ENCODE measurements at places on chromosomes 5 and 9.

DNA sequence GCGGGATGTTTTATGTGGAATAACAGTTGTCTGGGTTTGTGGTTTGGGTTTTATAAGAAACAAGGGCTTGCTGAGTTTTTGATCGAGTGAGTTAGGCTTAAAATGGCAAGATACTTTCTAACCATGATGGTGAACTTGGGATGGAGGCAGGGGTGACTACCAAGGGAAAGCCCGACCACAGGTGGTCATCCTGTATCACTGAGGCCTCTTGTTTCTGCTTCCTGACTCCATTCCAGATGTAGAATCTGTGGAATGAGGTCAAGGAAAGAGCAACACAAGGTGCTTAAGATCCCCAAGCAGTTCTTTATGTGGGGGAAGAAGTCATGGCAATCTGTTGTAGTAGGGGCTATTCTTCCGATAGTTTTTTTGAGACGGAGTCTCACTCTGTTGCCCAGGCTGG, 122.3 kb downstream of the GOLPH3 start:
- no peak for DNase-seq

DNA sequence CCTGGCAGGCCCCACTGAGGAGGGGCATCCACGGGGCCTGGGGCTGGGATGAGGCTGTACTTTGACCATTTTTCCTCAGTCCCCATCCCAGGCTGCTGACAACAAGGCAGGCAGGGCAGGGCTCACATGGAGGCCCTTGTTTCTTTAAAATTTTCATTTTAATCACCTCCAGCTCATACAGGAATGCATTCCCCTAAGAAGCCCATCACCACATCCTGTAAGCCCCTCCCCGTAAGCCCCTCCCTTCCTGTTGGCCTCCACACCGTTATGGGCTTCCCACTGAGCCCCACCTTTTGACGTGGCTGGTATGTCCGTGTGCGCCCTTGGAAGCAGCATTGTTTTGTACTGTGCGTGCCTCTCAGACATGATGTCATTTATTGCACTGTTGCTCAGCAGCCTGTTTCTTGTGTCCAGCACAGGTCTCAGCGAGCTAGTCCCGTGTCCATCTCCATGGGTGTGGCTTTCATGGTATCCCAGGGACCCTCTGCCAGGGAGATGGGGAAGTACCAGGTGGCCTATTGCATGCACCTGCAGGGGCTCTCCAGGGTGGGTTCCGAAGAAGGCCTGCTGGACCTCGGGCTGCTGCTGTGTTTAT, 22.4 kb downstream of the PHF2 start:
- DNase-seq, result peak; percentile 68

GRCh38 chr5:150245111-150245789, 44.3 kb downstream of the CAMK2A start:
- peak; percentile 81 for DNase-seq

DNA sequence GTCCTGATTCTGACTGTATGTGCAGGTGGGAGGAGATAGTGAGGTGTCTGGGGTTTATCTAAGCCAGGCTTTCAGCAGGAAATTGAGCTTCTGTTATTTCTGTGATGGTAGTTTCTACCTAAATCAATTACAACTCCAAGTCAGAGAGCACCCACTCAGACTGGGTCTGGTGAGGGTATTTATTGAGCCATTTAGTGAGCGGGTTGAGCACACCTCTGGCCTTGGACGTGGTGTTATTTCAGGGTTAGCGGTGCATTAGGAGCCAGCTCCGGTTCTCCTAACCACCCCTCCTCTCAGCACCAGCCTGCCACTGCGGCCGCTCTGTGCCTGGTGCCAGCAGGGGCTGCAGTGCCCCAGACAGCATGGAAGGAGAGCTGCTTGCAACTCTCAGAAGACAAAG, 238.9 kb downstream of the CACNA1B start:
- DNase-seq, result peak; percentile 58

DNA sequence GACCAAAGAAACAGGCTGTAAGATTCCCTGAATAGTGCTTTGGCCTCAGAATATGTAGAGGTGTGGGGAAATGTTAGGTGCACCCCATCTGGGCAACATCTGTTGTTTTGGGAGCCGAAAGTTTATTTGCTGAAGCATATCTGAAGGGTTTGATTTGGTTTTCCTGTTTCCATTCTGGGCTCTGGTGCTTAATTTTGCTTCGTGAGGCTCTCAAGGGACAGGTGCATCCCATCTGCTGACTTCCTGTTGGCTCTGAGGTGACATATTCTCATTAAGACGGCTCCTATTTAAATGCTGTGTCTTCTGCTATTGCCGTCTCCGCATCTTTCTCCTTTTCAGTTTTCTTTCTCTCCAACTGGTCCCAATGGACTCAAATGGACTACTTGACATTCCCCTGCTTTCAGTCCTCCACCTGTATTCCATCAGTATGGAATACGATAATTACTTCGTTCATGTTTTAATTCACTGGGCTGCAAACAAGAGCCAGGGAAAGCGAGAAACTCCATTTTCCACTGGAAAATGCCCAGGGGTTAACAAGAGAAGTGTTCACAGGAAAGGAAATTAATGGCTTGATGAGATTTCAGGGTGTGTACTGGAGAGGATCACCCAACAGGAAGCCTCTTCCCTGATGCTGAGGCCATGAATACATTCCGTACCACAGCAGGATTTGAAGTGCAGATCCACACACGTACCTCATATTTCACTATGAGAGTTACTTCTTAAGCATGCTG, 104.0 kb downstream of the MTX3 start:
- no peak for DNase-seq

- no peak for DNase-seq
These were observed 30.8 kb downstream of the TAS2R1 start for GRCh38 chr5:9599391-9599790.

- DNase-seq, result no peak
These were observed 37.1 kb downstream of the DBH start for GRCh38 chr9:133673258-133673655.

Data from coronary artery (tissue), 2 donors.